Activated CD8-positive, alpha-beta T cell treated with anti-CD3 and anti-CD28 coated beads for 36 hours (primary cell): ENCODE measurements at places on chromosomes 1 and 21.

- peaks cover 30% of the 10 kb centered on the region for H3K27me3 ChIP-seq
- no peak for DNase-seq
- no peak overlapping the region for H3K4me3 ChIP-seq
- no peaks in the 10 kb centered on the region for H3K4me1 ChIP-seq
- H3K27ac ChIP-seq = no peak overlapping the region
Observed at GRCh38 chr1:984476-984814, 2.6 kb upstream of the PERM1 start.

GRCh38 chr1:91792489-91793071 lies 93.4 kb downstream of the TGFBR3 start:
- no peak overlapping the region for H3K4me3 ChIP-seq
- H3K27me3 ChIP-seq = no peaks in the 10 kb centered on the region
- DNase-seq = no peak
- peaks cover 28% of the 10 kb centered on the region for H3K4me1 ChIP-seq
- peaks cover 7% of the 10 kb centered on the region for H3K36me3 ChIP-seq
- no peak overlapping the region for H3K27ac ChIP-seq

GRCh38 chr1:247266053-247266452 lies 10.2 kb downstream of the VN1R5 start:
- no peak overlapping the region for H3K4me3 ChIP-seq
- no peaks in the 10 kb centered on the region for H3K4me1 ChIP-seq
- H3K27ac ChIP-seq = no peak overlapping the region
- peaks cover 1% of the 10 kb centered on the region for H3K27me3 ChIP-seq
- DNase-seq = no peak

GRCh38 chr1:243745356-243745755 lies 104.7 kb downstream of the AKT3 start:
- no peaks in the 10 kb centered on the region for H3K27me3 ChIP-seq
- H3K4me3 ChIP-seq = no peak overlapping the region
- no peak overlapping the region for H3K27ac ChIP-seq
- peaks cover 24% of the 10 kb centered on the region for H3K4me1 ChIP-seq
- DNase-seq = no peak
- peaks cover 6% of the 10 kb centered on the region for H3K36me3 ChIP-seq

DNA sequence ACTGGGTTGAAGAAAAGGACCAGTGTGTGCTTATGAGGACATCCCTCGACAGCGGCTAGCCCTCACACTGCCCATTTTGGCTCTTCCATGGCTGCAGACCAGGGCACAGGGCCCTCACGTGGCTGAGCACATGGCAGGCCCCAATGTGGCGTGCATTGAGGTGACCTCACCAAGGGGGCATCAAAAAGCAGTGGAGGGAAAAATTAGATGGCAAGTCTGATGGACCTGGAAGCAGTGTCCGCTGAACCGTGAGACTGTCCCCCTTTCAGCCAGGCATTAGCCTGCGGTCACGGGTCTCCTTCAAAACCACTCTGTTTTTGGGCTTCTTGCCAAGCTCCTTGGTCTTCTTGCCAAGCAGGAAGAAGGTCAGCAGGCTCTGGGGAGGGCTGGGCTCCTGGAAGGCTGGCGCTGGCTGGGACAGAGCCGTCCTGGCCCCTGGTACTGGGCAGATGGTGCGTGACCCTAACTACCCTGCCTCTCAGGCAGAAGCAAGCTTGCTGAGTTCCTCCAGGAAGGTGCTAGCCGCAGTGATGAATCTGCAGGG lies 30.8 kb downstream of the TRIM67 start:
- no peaks in the 10 kb centered on the region for H3K36me3 ChIP-seq
- H3K4me3 ChIP-seq = no peak overlapping the region
- no peak overlapping the region for H3K27ac ChIP-seq

DNA sequence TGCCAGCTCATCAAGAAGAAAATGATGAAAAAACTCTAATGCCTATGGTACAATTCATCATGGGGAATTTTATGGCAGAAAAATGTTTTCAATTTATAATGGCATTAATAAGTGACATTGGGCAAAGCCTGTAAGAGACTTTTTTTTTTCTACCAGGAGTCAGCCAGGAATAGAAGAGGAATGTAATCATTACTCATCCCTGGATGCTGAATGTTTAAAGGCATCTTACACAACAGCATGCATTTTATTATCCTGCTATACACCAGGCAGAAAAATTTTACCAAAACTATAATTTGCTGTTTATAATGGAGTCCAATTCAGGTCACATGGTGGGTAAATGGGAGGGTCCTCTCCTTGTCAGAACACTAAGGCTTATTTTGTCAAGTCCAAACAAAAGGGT lies 189.9 kb upstream of the BEND5 start:
- no peaks in the 10 kb centered on the region for H3K36me3 ChIP-seq
- DNase-seq = no peak
- H3K27ac ChIP-seq = no peak overlapping the region
- H3K4me1 ChIP-seq = no peaks in the 10 kb centered on the region
- peaks cover 3% of the 10 kb centered on the region for H3K27me3 ChIP-seq
- no peak overlapping the region for H3K4me3 ChIP-seq

DNA sequence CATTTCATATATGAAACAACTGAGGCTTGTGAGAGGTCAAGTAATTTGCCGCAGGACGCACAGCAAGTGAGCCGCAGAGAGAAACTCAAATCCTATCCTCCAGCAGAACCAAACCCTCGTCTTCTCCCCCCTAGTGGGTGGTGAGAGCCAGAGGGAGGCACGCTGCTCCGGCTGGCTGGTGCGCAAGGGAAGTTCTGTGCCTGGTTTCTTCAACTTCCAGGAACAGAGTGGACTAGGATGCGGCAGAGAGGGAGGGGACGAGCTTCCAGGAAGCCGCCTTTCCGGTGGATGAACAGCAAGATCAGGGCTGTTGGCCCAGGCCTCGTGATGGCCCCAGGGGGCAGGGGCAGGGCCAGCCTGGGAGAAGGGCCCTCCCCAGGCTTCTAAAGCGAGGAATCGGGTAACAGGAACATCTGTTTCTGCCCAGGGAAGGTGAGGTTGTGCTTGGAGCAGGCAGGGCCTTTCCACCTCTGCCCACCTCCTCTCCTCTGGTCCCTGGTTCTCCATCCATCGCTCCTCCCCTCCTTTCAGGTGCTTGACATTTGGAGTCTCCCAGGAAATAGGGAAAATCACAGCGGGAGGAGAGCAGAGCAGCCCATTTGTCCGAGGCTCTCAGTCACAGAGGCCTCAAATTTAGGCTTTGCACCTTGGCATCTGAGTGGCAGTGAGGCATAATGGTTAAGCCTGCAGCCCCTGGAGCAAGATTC lies 16.8 kb upstream of the PDIK1L start:
- H3K4me1 ChIP-seq = no peaks in the 10 kb centered on the region
- H3K36me3 ChIP-seq = no peaks in the 10 kb centered on the region
- H3K27me3 ChIP-seq = peaks cover 21% of the 10 kb centered on the region
- no peak for DNase-seq

DNA sequence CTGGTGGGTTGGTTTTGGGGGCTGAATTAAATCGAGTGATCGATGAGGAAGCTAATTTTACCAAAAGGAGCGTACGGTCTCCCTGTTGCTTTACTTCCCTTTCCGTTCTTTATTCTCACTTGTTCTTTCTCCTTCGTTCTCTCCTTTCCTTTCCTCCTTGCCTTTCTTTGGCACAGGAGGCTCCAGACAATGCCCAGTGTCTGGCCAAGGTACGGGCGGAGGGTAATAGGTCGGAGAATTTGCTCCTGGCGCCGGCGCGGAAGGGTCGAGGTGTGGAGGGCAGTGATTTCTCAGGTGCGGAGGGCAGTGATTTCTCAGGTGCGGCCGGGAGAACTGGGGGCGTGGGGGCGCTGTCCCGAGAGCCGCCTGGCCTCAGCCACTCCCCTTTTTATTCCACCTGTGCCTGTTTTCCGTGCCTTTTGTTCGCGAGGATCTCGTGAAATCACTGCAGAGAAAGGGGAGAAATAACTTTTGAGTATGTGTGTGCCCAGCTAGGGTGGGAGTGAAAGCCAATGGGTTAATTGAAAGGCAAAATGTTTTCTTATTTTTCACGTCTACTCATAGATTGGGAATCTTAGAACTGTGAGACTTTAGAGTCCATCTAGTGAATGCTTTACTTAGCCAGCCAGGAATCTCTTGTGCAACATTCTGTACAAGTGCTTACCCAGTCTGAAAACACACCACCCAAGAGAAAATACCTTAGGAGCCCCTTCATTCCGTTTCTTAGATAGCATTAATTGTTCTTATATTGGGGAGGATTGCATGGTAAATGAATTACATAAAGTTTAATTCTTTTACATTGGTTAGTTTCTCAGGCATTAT lies 1.3 kb downstream of the FNBP1L start:
- peaks cover 12% of the 10 kb centered on the region for H3K4me1 ChIP-seq
- no peak overlapping the region for H3K27ac ChIP-seq
- peaks cover 54% of the 10 kb centered on the region for H3K27me3 ChIP-seq
- peak overlapping the region; percentile 77 for H3K4me3 ChIP-seq

- no peaks in the 10 kb centered on the region for H3K36me3 ChIP-seq
- DNase-seq = no peak
- H3K27me3 ChIP-seq = peaks cover 6% of the 10 kb centered on the region
- no peaks in the 10 kb centered on the region for H3K4me1 ChIP-seq
- H3K4me3 ChIP-seq = no peak overlapping the region
- H3K27ac ChIP-seq = no peak overlapping the region
Observed at GRCh38 chr1:176416777-176417176, 46.2 kb upstream of the PAPPA2 start.

DNA sequence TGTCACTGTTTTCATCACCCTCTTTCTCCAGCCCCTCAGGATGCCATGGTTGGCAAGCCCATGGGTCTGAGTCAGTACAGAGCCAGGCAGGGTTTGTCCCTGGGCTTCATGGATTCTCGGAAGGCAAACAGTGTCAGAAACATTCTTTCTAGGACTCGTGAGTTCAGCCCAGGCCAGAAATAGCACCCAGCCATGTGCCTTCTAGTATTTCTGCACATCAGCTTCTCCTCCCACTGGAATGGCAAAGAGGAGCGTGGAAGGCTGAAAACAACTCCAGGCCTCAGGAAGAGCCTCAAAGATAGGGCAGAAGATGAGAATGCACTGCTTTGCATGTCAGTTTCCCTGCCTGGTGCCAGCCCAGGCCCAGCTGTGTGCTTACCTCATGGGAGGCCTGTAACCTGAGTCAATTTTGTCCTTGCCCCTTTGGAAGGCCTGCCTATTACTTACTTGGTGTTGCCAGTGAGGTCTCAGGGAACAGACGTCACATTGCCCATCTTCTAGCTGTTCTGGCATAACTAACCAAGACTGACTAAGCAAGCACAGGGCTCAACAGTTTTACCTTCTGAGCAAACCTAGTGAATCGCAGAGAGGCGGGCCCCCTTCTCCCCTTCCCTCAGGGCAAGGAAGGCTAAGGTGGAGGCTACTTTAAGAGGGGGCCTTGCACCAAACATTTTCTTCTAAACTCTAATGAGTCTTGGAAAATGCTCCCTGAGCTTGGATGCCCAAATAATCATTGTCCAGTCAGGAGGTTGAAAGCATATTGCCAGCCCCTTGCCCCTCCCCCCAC lies 42.4 kb downstream of the GLUL start:
- H3K27ac ChIP-seq = no peak overlapping the region
- H3K4me1 ChIP-seq = no peaks in the 10 kb centered on the region
- no peaks in the 10 kb centered on the region for H3K27me3 ChIP-seq
- H3K36me3 ChIP-seq = no peaks in the 10 kb centered on the region
- DNase-seq = no peak

GRCh38 chr1:40755067-40755466 lies 28.5 kb upstream of the KCNQ4 start:
- H3K36me3 ChIP-seq = peaks cover 53% of the 10 kb centered on the region
- DNase-seq = no peak
- H3K27me3 ChIP-seq = no peaks in the 10 kb centered on the region
- H3K4me1 ChIP-seq = peaks cover 30% of the 10 kb centered on the region
- no peak overlapping the region for H3K4me3 ChIP-seq

DNA sequence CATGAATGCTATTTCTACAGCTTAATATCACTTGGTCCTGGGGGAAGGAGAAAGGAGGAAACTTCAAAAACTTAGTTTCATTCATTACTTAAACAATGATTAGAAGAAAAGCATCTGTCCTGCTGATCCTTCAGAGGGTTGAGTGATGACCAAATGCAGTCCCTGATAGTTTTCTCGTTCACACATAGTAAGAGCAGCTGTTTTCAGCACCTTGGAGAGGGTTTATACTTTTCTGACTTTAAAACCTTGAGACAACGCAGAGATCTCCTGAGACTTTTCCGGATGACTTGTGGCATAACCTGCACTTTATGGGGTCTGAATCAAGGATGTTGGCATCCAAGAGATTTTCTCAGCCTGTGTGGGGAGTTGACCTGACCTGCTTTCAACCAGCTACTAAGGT lies 94.0 kb upstream of the KCND3 start:
- no peak overlapping the region for H3K4me3 ChIP-seq
- no peak for DNase-seq
- H3K27me3 ChIP-seq = peaks cover 19% of the 10 kb centered on the region
- no peaks in the 10 kb centered on the region for H3K36me3 ChIP-seq
- no peaks in the 10 kb centered on the region for H3K4me1 ChIP-seq
- H3K27ac ChIP-seq = no peak overlapping the region

GRCh38 chr21:42412636-42412933 lies 8.9 kb downstream of the UBASH3A start:
- DNase-seq = no peak
- H3K4me3 ChIP-seq = no peak overlapping the region
- H3K27ac ChIP-seq = no peak overlapping the region
- peaks cover 29% of the 10 kb centered on the region for H3K36me3 ChIP-seq
- no peaks in the 10 kb centered on the region for H3K27me3 ChIP-seq

- no peak overlapping the region for H3K27ac ChIP-seq
- no peaks in the 10 kb centered on the region for H3K4me1 ChIP-seq
- no peak for DNase-seq
- no peak overlapping the region for H3K4me3 ChIP-seq
Observed at GRCh38 chr1:7127322-7128075, 342.2 kb downstream of the CAMTA1 start.

DNA sequence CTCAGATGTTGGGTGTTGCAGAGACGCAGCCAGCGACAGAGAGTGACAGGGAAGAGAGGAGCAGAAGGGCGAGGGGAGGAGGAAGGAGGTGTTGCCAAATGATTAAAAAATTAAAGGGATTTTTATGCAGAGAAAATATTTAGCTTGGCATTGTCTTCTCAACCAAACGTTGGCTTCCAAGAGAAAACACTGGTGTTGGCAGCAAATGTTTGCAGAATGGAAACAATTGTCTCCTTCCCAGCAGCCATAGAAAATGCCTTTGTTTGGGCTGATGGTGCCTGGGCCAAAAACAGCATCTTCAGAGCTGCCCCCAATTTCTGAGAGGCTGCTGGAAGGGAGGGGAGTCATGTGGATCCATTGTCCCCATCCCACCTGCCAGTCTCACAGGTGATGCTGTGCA lies 29.7 kb upstream of the GRIK3 start:
- no peaks in the 10 kb centered on the region for H3K36me3 ChIP-seq
- H3K4me3 ChIP-seq = no peak overlapping the region
- no peak for DNase-seq
- peaks cover 7% of the 10 kb centered on the region for H3K27me3 ChIP-seq
- no peak overlapping the region for H3K27ac ChIP-seq
- no peaks in the 10 kb centered on the region for H3K4me1 ChIP-seq

GRCh38 chr1:199857108-199857507 lies 170.4 kb upstream of the NR5A2 start:
- no peak for DNase-seq
- peaks cover 5% of the 10 kb centered on the region for H3K4me1 ChIP-seq
- H3K4me3 ChIP-seq = no peak overlapping the region

DNA sequence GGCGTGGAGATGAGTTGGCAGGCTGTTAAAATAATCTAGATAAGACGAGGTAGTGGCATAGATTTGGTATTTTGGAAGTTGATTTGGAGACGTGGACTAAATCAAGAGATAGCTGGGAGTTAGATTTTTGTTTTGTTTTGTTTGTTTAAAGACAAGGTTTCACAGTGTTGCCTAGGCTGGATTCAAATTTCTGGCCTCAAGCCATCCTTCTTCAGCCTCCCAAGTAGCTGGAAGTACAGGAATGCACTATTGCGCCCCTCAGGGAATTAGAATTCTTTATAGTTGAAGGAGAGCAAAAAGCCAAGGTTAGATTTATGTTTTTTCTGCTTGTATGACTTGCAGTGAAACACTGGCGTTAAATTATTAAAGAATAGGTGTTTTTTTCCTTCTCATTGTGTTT lies 22.3 kb upstream of the SNRPE start:
- H3K36me3 ChIP-seq = peaks cover 49% of the 10 kb centered on the region
- H3K4me3 ChIP-seq = no peak overlapping the region
- no peaks in the 10 kb centered on the region for H3K4me1 ChIP-seq
- H3K27me3 ChIP-seq = no peaks in the 10 kb centered on the region
